ENCODE measurements at places on chromosomes 3 and 15.

DNA sequence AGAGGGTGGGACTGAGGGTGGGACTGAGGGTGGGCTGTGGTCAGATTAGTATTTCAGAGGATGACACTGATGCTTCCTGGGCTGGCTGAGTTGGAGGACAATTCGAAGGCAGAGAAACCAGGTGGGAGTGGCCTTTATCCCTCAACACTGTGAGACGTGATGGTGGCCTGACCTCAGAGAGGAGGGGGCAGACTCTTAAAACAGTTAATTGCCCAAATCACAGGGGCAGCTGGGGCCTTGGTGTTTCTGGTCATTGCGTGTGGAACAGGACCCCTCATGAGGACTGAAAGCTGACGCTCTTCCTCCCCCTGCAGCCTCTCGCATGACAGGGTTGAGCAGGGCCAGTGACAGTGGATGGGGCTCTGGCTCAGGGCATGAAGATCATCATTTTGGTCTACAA, 18.7 kb downstream of the DNASE1L3 start:
- no peak for DNase-seq

DNA sequence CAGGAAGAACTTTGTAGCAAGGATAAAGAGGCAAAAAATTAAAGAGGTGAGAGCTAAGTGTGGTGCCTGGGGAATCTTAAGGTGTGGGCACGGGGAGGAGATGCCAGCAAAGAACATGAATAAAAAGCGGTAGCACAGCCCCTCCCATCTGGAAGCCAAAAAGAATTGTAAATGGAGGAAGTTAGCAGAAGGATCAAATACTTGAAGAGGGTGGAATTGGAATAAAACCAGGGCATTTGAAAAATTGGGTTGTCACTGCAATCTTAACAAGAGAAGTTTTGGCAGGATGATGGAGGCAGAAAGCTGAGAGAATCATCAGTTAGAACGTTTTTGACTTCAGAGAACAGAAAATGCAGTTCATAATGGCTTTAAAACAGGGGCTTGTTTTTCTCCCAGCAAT, 2.4 kb downstream of the CCR2 start:
- no peak for DNase-seq

DNA sequence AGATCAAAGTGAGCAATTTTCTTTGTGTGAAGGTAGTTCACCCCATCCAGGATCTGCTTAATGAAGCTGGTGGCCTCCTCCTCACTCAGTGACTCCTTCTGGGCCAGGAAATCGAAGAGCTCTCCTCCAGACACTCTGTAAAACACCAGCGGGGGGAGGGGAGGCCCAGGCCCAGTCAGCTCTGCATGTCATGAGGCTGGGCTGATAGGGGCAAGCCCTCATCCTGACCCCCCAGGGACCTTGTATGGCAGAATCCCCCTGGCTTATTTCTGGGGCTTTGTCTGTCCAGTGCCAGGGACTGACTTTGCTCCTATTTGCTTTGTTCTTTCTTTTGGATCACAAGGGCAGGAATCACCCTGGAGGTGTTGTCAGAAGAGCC, 74.9 kb downstream of the DAPK2 start:
- DNase-seq: peak; percentile 23

GRCh38 chr3:4083225-4084015, 219.7 kb upstream of the SETMAR start:
- DNase-seq: no peak

Data from effector CD4-positive, alpha-beta T cell (primary cell).